Heart left ventricle (tissue), 16 donors: ENCODE measurements at places on chromosomes 2 and 18. TPM values are rescaled to one million over a fixed set of nuclear protein-coding genes. Genes with fewer than 3 reads are reported as not detected.

KIF5C gene
- total RNA-seq, result 0.23 TPM

- DNase-seq, result no peak
Measured at GRCh38 chr2:134917888-134918525, 615 bp upstream of the CCNT2 start.

DNA sequence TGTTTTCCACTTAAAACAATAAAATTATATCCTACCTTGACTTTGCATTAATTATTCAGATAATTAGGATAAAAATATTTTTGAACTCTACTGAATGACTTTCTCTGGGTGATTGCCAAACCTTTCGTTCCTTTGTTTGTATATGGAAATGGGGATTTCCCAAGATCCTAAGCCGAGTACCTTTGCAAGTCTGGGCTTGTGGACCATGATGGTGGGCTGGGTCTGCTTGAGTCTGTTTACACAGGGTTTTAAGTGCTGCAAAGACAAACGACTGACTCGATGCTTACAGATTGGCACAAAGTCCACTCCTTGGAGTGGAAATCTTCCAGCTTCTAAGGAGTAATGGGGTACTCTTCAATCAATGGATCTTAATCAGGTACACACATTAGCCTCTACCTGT lies 659.5 kb downstream of the TSN start:
- no peak for DNase-seq

GRCh38 chr2:34353509-34354113 lies 754.5 kb upstream of the FAM98A start:
- no peak for DNase-seq

DNA sequence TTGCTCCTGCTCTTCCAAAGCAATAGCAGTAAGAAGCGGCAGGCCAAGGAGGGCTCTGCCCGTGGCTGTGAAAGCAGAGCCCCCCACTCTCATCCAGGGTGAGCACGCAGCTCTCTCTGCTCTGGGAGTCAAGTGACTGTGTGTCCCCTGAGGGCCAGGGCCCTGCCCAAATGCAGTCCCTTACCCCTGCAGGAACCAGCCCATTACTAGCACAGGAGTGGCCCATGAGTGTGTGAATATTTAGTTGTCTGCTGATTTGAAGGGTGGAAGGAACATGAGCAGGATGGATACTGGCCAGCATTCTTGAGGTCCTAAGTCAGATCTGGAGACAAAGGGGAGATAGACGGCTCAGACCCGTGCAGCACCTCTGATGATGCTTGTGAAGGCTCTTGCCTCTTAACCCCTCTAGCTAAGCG lies 69.7 kb upstream of the FOSL2 start:
- no peak for DNase-seq

STPG4 gene
- not detected for total RNA-seq

DNA sequence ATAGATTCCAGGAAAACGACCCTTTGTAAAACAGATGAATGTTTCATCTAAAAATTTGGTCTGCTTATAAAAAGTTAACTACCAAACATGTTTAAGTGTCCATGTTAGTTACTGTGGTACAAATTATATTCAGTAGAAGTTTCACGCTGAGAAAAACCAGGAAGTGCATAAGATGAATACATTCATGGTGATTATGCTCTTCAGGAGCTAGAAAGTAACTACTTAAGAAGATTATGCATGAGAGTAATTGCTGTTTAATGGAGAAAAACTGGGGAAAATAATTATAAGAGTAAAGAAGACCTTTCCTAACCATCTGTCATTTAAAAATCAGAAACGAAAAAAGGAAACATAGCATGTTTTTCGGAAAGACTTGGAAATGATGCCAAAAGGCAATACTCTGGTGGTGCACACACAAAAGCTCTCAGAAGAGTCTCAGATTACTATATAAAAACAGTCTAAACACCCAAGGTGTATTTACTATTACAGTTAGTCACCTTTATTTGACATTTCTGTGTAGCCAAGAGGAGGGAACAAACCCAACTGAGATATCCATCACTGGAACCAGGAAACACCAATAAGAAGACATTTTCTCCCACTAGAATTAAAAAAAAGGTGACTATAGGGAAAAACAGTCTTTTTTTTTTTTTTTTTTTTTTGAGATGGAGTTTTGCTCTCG lies 38.8 kb upstream of the METTL21A start:
- DNase-seq, result no peak

GKN2 gene
- total RNA-seq, result not detected

CCDC74A gene
- 2.2 TPM for total RNA-seq

DQX1 gene
- total RNA-seq, result not detected

- no peak for DNase-seq
Measured at GRCh38 chr2:203450561-203450960, 84.5 kb downstream of the RAPH1 start.

ZNF385B gene
- total RNA-seq, result 4.9 TPM

AQP12A gene
- total RNA-seq, result not detected

TGFA gene
- 0.97 TPM for total RNA-seq

DNA sequence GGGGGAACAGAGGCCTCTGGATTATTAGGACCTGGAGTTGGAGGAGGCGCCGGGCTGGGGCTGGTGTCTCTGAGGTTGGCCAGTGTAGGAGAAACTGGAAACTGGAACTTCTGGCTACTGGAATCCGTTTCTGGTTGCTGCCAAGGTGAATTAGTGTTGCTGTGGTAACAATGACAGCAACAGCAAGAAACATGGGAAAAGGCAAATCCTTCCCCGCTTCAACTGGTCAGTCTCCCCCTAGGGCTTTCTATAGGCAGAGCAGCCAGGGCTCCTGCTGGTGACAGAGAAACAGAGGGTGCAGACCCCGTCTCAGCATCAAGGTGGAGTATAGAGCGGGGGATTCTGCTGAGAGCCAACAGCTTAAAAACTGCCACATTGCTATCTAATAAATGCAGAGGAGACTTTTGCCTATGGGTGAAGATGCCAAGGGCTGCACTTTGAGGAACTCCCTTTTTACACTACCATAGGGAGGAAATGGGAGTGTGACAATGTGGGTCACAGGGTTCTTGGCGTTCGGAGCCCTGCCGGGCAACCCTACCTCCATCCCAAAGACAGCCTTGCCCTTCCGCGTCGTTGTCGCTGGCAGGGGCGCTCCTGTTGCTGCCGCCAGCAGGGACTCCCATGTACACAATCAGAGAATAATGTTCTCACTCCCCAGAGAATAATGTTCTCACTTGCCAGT lies 81.4 kb upstream of the CABLES1 start:
- DNase-seq, result no peak

INHA gene
- 1.9 TPM for total RNA-seq
